ENCODE measurements at places on chromosomes 6 and 20.
A peak's percentile ranks its signal among the peaks of the same experiment; 100 is the strongest.

- DNase-seq: peak; percentile 55
Measured at GRCh38 chr6:106886922-106887797, 87.4 kb downstream of the CD24 start.

DNA sequence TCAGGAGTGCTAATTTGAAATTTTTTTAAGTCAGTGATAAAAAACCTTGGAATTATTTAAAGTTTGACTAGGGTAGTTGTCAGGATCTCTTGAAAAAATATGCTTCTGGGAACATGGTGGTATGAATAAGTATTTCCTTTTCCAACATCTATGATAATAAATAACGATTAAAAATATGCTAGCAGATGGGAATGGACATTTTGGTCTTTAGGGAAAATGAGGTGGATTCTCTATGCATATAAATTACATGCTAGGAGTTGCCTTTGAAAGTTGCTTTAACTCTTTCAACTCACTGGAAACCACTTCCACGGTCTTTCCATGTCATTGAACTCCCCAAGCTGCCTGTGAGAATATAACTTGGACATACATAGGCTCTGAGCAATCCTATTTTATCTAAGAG lies 731.5 kb upstream of the MARCKS start:
- DNase-seq: no peak

DNA sequence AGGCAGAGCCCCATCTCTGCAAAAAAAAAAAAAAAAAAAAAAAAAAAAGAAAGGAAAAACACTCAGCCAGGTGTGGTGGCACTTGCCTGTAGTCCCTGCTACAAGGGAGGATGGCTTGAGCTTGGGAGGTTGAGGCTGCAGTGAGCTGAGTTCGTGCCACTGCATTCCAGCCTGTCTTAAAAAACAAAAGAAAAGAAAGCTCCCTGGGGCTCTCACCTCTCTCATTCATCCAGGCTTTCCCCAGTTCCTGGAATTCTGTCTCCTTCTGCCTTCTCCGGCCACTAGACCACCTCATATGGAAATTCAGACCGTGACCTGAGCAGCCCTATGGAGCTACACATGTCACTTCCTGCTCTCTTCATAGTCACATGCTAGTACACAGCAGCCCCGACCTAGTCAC lies 101.1 kb upstream of the TAB2 start:
- DNase-seq: no peak

DNA sequence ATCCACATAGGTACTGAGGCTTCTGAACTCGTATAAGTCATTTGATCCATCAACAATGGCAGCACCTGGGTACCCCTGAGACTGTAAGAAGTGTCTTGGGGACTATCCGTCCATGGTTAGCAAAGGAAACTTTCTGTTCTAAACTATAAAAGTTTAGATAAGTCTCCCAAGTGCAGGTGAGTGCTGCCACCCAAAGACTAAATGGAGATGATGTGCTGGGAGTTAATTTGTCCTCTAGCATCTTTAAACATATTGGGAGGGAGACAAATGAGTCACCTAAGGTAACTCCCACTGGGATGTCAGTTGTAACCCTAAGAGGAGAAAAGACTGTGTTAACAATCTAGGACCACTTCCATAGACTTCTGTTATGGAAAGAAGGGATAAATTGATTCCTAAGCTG lies 6.2 kb downstream of the BEND6 start:
- no peak for DNase-seq

DNA sequence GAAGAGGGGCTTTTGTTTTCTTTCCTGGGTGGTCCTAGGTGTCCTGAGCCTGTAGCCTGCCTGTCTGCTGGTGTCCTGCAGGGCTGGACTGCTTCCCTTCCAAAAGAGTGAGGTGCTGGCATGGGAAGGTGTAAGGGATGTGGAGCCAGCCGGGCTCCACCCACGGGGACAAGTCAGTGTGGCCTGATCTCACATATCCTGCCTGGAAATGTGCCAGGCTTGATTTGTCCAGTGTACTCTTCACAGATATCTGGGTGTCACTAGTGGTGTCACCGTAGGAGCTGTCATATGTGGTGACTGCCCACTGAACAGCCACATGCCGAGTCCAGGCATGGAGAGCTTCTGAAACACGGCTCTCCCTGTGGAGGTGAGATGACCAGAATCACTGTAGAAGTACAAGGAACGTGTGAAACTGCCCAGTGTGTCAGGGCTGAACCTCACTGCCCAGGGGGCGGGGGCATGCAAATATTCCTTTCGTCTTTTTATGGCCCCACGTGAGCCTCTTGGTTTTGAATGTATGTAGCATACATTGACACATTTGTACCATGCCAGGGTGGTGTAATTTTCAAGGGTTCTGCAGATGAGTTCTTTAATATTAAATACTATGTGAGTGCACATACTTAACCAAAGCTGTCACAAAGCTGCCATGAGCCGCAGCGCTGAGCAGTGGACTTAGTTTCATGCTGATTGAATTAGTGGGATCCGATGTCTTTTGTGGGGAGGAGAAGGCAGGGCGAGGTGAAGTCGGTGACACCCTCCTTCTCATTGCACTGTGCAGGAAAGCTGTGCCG lies 55.8 kb downstream of the CDH4 start:
- no peak for DNase-seq

- no peak for DNase-seq
Measured at GRCh38 chr6:109079981-109080380, 14.7 kb downstream of the SESN1 start.

DNA sequence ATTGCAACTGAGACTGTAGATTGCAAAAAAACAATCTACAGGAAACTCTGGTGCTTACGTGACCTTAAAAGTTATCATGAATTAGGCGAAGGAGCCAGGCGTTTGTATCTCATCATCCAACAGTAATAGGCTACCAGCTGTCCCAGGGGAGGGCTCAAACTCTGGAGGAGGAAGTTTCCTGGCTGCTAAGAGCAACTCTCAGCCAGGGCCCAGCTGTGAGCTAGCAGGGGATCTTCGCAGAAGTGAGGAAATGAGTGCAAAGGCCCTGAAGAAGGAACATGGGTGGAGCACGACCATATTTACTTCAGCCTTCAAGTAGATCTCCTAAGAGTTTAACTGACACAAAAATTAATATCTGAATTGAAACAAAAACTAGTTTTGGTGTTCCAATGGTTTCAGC lies 686.9 kb upstream of the MAP3K7 start:
- no peak for DNase-seq

DNA sequence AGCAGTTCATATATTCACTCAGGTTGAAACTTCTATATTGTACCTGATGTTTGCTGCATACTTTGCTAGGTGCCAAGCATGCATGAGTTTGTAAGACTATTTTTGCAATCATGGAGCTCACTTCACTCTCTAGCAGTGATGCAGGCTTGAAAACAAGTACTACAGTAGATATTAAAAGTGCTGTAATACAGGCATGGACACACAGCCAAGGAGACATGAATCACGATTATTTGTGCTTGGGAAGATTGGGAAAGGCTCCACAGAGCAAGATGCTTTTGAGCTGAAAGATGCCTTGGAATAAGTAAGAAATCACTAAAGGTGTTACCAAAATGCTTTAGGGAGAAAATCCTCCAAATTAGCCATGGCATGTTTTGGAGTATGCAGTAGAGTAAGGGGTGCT lies 427.4 kb downstream of the UTRN start:
- no peak for DNase-seq

DNA sequence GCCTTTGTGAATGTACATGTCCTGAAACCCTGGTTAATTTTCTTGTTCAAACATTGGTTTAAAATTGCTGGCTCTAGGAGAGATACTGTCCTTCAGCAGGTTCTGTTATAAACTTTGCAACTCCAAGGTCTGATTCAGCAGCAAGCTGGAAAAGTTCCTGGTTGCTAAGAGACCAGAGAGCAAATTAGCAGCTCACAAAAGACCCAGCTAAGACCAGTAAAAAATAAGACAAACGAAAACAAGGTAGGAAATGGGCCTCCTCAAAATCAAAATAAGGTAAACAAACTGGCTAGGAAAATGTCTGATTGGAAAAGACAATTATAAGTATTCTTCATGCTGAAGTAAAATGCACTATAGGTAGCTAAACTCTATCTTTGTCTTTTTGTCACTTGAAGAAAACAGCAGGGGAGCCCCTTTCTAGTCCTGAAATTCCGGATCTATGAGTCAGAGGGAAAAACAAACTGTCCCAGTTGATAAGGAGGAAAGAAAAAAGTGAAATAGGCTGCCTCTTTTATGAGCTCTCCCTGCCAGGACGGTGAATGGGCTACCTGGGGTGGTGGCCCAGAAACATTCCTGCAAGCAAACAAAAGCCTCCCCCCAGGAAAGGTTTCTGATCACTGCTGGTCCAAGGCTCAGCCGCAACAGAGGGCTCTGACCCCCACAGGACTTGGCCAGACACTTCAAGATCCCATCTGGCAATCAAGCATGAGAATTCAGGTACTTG lies 41.6 kb downstream of the UNC5CL start:
- DNase-seq: no peak

- no peak for DNase-seq
Measured at GRCh38 chr6:36120979-36121786, 9.1 kb upstream of the MAPK13 start.

- no peak for DNase-seq
Measured at GRCh38 chr6:110628330-110628729, 151.9 kb upstream of the SLC22A16 start.

GRCh38 chr6:120511712-120512111 lies 822.6 kb downstream of the TBC1D32 start:
- DNase-seq: no peak

DNA sequence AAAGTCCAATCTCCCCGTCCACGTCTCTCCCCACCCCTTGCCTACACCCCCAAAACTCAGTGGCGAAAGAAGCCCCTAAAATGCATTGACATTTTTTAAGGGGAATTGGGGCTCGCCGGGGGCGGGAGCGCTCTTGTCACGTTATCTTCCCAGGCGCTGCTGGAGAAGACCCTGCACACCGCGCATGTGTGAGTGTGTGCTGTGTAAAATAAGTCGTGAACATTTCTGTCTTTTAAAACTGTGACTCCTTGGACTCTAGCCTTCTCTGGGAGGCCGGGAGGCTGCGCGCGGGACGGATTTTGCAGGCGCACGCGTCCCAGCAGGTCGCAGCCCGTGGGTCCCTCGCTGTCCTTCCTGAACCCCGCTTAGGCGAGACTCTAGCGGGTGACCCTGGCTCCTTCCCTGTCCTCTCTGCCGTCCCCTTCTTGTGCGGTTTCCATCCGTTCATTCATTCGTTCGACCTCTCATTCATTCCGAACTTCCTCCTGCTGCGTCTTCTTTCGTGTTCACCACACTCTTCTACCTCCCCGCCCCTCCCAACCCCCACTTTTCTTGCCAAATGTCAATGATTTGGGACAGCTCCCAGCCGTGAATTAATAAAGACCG lies 2.2 kb downstream of the NRN1 start:
- DNase-seq: no peak

DNA sequence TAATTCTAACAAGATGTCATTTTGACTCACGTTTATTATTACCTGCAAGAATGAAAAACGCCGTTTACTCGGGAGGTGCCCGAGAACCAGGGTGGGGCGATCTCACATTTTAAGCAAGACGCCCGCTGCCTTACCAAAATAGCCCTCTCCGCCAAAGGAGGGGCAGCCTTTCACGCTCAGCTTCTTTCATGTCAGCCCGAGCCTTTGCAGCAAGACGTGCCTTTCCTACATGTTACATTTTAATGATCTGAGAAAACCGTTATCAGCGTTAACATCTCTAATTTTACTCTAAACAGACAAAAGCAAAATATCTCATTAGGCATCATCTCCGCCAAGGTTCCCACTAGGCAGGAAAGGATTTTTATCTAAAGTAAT lies 2.0 kb downstream of the BACH2 start:
- DNase-seq: no peak

GRCh38 chr6:37057128-37057471 lies 51.6 kb downstream of the FGD2 start:
- no peak for DNase-seq

GRCh38 chr6:89244241-89244985 lies 27.3 kb upstream of the GABRR1 start:
- DNase-seq: no peak

- DNase-seq: no peak
Measured at GRCh38 chr6:109253366-109253765, 128.9 kb downstream of the CD164 start.

DNA sequence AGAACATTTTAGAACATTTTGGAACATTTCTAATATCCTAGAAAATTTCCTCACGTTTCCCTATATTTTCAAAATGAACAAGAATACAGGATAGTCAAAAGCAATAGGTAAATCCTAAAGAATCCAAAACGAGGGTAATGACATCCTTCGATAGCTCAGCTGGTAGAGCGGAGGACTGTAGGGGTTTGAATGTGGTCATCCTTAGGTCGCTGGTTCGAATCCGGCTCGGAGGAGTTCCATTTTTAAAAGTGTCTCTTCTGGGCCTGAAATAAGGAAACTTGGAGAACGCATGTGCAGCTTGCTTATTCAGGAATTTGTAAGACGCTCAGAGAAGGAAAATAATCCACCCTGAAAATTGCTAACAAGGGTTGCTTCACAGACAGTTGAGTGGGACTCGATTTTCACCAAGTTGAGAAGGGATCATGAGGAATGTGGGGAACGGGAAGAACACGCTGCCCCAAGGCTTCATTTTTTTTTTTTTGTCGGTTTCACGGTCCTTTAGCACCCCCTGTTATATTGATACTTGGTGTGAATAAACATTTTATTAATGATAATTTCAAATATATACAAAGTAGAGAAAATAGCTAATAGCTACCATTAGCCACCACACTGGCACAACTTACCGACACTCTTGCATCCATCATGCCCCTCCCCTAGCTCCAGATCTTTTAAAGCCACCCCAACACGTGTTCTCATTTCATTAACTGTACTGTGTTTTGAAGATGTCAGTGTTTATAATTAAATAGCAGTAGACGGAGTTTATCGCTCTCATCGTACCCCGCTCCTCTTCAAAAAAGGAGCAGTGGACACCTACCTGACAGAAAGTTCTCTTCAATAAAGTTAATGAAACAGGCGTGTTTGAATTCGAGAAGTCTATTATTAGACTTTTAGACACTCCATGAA lies 1.8 kb upstream of the ABT1 start:
- DNase-seq: no peak

DNA sequence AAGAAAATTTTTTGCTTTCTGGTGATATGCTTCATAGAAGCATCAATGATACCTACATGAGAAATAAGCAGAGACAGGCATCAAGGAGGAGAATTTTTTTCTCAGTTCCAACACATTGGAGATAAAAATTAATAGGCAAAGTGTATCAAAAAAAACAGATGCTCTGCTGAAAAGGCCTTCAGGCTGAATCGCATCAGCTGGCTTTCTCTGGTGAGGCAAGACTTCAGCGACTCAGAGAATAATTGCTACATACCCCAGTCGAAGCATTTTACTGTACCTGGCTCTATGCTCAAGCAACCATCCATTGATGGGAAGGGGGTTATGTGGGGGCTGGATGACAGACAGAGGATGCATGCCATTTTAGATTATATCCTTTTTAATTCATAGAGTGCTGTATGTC lies 415.1 kb downstream of the TFAP2A start:
- DNase-seq: no peak

GRCh38 chr20:32585011-32585585 lies at the start of gene NOL4L:
NOL4L (minus strand) TSS chr20:32585333; CDS start chr20:32584890, 443 bp downstream.
- DNase-seq: no peak

- DNase-seq: no peak
Measured at GRCh38 chr6:45577836-45578504, 200.2 kb upstream of the SUPT3H start.
